ENCODE measurements at places on chromosomes 2 and 18.
A peak's percentile ranks its signal among the peaks of the same experiment; 100 is the strongest.

DNA sequence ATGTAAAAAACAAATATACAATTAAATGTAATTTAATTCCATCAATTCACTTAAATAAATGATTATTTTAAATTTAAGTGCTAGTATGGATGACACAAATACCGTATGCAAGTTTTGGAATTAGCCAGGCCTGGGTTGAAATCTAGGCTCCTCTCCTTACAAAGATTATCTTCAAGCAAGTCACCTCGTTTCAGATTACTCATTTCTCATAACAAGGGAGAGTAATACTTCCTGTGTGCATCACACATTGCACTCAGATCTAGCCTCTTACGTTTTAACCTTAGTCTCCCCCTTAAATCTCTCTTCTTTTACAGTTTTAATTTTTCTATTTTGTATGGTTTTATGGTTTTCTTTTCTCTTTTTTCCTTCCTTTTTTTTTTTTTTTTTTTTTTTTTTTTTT, 1475.9 kb upstream of the NXPH2 start:
- no peak for DNase-seq

- no peak for DNase-seq
Observed at GRCh38 chr2:174343343-174343622, 8.5 kb downstream of the SP9 start.

DNA sequence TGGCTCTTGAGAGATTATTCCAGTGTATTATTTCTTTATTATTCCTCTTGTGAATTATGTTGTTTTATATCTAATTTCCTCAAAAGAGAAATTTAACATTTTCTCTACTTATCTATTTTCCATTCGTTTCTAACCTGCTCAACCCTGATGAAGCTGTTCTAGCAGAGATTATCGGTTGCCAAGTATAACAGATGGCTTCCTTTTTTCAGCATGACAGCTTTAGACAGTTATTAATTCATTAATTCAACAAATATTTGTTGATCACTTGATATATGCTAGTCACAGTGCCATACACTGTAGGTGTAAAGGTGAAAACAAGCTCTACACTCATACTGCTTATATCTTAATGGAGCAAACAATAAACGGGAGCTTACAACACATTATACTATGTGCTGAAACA, 137.9 kb upstream of the UBE2E3 start:
- no peak for DNase-seq

GRCh38 chr18:58580623-58581022, 48.3 kb downstream of the ALPK2 start:
- DNase-seq: no peak

- no peak for DNase-seq
Observed at GRCh38 chr18:7383002-7383980, 152.4 kb downstream of the LRRC30 start.

DNA sequence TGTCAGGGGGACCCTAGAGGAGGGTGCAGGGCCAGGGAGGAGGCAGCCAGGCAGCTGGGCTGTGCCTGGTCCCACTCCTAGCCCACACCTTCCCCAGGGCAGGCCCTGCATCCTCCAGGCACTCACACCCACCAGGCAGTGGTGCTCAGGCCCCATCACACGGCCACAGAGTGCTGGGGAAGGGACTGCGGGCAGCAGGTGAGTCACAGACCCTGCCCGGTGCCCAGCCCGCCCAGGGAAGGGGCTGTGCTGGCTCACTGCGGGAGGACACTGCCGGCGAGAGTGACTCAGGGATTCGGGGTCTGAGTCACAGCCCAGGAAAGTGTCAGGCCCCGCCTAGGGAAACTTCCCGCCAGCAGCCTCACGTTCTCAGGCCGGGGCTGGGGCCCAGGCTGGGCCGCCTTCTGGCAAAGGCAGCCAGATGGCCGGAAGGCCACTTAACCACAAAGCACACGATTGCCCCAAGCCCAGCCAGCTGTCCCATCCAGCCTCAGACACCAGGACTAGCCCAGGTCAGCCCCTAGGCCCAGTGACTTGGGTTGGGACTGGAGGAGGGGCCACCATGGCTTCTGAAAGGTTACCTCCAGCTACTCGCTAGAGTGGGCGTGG, 42.2 kb downstream of the BIN1 start:
- DNase-seq: peak; percentile 45

- no peak for DNase-seq
Observed at GRCh38 chr2:27810455-27810854, 38.9 kb downstream of the MRPL33 start.

DNA sequence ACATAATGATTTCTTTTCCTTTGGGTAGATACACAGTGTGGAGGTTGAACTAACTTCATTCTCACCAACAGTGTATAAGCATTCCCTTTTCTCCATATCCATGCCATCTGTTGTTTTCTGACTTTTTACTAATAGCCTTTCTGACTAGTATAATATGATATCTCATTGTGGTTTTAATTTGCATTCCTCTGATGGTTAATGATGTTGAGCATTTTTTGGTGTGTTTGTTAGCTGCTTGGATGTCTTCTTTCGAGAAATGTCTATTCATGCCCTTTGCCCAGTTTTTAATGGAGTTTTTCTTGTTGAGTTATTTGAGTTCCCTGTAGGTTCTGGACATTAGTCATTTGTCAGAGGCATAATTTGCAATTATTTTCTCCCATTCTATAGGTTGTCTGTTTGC, 59.8 kb downstream of the MARCHF4 start:
- DNase-seq: no peak

GRCh38 chr2:203728321-203728720, 21.9 kb downstream of the CD28 start:
- DNase-seq: no peak

- DNase-seq: no peak
Observed at GRCh38 chr2:186806591-186806990, 42.4 kb downstream of the ZSWIM2 start.

DNA sequence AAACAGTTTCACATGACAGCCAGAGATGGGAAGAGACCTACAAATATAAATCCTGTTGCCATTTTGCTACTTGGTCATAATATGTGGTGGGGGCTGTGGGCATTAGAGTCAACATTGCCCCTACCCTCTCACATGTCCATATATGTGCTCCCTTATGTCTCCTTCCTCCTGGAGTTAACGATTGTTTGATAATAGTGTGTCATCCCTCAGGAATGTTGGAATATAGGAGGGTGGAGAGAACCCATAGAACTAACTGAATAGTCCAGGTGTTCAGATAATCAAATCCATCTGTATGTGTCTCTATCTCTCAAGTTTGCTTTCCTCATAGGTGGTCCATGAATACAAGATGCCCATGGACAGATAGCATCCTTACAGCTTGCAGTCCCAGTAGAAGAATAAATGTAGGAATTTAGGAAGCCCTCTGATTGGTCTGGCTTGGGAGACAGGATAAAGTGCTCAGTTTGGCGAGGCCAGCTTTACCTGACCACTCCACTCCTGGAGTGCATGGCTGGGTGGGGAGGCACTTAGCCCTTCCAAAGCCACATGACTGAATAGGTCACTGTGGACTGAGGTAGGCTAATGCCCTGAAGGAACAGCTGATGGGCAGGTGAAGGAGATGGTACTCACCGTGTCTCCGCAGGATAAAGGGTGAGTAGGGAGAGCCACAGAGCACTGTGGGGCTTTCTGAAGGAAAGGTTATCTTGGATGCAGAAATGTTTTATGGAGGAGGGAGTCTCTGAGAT, 166.9 kb downstream of the CDCA7 start:
- no peak for DNase-seq

- DNase-seq: peak; percentile 14
Observed at GRCh38 chr18:57446322-57446721, 11.1 kb downstream of the ONECUT2 start.

GRCh38 chr2:71685073-71685848, 231.9 kb downstream of the DYSF start:
- DNase-seq: no peak

- no peak for DNase-seq
Observed at GRCh38 chr2:15657759-15658158, 66.1 kb downstream of the DDX1 start.
